ENCODE measurements at places on chromosomes 4 and X. TPM values are rescaled to one million over a fixed set of nuclear protein-coding genes. Genes with fewer than 3 reads are reported as not detected.

DNA sequence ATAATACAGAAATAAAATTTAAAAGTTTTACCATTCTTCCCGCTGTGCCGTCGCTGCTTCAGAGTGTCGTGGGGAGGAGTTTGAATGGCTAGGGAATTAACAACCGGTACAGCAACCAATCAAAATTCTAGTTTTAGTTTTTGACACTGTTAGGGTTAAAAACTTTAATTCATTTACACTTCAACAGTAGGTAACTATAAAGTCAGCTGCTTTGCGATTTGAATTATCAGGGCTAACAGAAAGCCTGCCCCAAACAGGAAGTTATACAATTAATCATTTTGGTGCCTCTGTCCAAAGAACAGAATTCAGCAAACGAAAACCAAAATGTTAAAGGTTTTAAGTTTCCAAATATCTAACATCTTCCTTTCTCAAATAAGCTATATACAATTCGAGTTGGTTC lies 2.3 kb downstream of the HNRNPD start:
- H3K4me1 ChIP-seq, result peaks cover 72% of the 10 kb centered on the region
- H3K27ac ChIP-seq, result peak overlapping the region; percentile 99
- no peaks in the 10 kb centered on the region for H3K27me3 ChIP-seq
- no peaks in the 10 kb centered on the region for H3K36me3 ChIP-seq
- no peak for DNase-seq
- H3K4me3 ChIP-seq, result peak overlapping the region; percentile 99

DNA sequence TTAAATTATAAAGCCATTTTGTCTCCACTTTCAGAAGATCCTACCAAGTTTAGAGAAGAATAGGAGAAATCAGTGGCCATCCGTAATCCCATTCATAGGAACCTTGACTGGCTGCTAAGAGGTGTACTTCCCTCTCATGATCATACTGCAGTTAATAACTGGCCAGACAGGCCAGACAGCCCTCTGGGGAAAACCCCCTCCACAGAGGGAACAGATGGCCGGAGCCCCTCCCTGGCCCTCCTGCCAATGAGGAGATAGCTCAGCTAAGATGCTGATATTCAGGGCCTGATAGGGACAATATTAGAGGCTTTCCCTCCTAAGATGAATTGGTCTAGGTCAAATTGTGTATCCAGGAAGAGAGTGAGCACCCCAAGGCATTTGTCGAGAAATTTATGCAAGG lies 200.0 kb upstream of the MAOA start:
- no peaks in the 10 kb centered on the region for H3K4me1 ChIP-seq
- no peak overlapping the region for H3K4me3 ChIP-seq
- DNase-seq, result no peak
- H3K27me3 ChIP-seq, result no peaks in the 10 kb centered on the region
- no peak overlapping the region for H3K27ac ChIP-seq

The MND1 gene
- total RNA-seq, result not detected

DNA sequence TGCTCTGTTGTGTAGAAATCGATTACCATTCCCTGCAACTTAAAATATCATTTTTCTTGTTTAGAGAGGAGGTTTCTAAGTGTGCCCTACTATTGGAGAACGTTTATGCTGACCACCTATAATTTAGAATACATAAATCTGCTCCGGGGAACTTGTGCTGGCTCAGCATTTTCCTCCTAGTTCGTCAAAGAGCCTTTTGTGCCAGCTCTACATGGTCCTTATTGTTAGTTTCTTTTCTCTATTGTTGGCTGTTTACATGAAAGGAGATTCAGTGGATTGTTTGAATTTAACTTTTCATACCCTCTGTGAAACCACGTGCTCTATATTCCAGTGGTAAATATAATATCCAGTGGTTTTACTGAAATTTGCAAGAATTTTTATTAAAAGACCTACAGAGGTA lies 53.4 kb upstream of the ATP8A1 start:
- no peaks in the 10 kb centered on the region for H3K4me1 ChIP-seq
- H3K36me3 ChIP-seq, result no peaks in the 10 kb centered on the region
- no peak overlapping the region for H3K4me3 ChIP-seq
- H3K27ac ChIP-seq, result no peak overlapping the region
- no peak for DNase-seq
- H3K27me3 ChIP-seq, result no peaks in the 10 kb centered on the region

DNA sequence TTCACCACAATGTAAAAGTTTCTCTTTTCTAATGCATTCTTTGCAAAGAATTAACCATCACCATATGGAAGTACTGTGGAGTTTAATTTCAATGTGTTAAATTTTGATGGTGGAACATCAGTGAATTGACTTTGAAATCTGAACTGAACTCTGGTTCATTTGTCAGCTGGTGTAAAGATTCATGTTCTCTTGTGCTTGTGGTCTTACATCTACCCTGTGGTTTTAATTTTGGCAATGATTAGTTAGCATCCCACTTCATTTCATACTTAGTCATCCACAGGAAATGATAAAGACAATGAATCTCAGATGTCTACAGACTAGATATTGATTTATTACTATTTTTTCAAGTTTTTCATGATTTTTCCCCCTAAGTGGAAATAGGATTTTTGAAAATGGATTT lies 77.8 kb downstream of the GRID2 start:
- H3K27me3 ChIP-seq, result no peaks in the 10 kb centered on the region
- no peak for DNase-seq
- H3K4me1 ChIP-seq, result no peaks in the 10 kb centered on the region
- H3K27ac ChIP-seq, result no peak overlapping the region
- no peaks in the 10 kb centered on the region for H3K36me3 ChIP-seq

The TCP11X2 gene
- not detected for total RNA-seq

- H3K27ac ChIP-seq, result peak overlapping the region; percentile 4
- H3K4me3 ChIP-seq, result no peak overlapping the region
- H3K36me3 ChIP-seq, result no peaks in the 10 kb centered on the region
Observed at GRCh38 chr4:41363384-41363981, 106.8 kb downstream of the UCHL1 start.

DNA sequence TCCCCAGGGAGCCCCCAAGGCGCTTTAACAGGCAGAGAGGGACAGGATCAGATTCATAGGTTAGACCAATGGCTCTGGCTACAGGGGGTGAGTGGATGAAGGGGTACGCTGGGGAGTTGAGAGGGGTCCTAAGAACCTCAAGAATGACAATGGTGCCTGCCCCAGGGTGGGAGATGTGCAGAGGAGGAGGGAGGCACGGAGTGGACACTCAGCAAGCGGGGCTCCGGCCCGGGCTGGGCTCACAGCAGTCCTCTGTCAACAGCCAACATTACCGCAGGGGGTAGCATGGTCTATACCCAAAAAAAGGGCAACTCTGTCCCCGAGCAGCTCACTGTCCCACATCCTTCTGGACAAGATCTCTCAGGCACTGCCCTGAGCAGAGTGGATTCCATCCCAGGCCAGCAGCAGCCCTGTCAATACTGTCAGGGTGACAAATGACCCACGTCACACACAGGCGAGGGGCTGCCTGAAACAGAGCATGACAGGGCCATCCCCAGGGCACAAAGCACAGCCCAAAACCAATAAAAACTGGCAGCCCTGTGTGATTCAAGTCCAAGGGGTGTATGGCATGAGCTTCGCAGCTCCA lies 47.7 kb upstream of the PPP2R2C start:
- H3K4me3 ChIP-seq, result no peak overlapping the region
- no peak overlapping the region for H3K27ac ChIP-seq
- DNase-seq, result peak; percentile 36
